ENCODE measurements at places on chromosomes 11 and 22.

DNA sequence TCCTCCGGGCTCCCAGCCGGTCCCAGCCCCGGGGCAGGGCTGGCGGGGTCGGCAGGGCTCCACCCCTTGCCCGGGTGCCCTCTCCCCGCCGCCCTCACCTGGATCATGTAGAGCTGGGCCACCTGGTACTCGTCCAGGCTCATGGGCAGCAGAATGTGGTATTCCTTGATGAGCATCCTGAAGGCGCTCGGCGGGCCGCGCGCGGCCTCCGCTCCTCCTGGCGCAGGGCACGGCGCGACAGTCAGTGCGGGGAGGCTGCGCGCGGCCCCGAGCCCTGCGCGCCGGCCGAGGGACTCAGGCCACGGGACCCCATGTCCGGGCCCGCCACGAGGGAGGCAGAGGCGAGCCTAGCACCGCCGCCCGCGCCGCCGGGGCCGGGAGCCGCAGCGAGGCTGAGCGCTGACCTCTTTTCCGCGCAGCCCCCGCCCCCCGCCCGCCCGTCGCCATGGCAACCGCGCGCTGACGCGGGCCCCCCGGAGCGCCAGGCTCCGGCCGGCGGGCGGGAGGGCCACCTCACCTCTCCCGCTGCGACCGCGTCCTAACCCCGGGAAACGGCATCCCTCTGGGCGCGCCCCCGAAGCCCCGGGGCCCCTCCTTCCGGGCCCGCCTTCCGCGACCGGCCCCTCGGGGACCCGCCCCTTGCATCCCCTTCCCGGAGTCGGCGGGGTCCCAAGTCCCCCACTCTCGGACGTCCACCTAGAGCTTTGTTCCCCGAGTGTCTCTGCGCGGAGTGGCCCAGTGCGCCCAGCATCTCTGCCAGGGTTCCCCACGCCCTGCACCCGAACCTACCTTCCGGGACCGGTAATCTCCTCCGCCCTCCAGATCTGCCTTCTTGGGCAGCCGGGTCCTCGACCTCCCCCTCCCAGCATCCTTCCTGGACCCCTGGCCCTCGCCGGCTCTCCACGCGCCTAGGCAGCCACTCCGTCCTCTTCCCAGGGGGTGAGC, 886 bp downstream of the PITPNM1 start:
- peak; percentile 13 for DNase-seq

- DNase-seq: no peak
Measured at GRCh38 chr22:25388866-25389540, 169.6 kb downstream of the CRYBB2 start.

DNA sequence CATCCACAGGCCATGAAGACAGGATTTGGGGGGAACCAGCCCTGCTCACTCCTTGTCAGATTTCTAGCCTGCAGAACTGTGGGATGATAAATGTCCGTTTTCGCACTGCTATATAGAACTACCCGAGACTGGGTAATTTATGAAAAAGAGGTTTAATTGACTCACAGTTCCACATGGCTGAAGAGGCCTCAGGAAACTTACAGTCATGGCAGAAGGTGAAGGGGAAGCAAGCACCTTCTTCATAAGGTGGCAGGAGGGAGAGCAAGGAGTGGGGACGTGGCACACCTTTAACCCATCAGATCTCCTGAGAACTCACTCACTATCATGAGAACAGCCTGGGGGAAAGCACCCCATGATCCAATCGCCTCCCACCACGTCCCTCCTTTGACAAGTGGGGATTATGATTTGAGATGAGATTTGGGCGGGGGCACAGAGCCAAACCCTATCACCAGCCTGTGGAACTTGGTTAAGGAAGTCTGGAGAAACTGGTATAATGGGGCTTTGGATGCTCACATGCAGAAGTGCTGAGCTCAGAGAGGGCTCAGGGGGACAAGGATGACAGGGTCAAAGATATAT, 50.7 kb downstream of the MYEOV start:
- DNase-seq: no peak

- no peak for DNase-seq
Measured at GRCh38 chr22:17117890-17118289, 3.3 kb downstream of the TMEM121B start.

DNA sequence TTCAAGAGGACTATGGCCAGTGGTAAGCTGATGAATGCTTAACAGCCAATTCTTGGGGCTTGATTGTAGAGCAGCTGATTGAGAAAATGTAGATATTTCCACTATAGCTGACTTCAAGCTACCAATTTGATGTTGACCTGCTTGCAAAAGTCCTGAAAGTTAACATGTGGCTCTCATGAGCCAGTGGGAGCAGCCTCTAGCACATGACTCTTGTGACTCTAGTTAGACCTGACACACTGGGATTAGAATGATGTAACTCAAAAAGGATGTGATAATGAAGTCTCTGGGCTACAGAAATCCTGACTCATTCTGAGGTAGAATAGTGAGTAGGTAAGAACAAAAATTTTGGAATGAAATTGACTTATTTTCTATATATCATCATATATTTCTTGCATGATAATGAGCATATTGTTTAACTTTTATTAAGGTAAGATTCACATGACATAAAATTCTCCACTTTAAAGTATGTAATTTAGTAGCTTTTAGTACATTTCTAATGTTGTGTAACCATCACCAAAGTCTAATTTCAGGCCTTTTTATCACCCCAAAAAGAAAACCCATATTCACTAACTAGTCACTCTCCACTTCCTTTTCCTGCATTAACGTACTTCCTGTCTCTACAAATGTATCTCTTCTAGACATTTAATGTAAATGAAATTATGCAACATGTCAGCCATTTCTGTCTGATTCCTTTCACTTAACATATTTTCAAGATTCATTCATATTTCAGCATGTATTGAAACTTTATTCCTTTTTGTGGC, 16.1 kb upstream of the OR52H1 start:
- DNase-seq: no peak

DNA sequence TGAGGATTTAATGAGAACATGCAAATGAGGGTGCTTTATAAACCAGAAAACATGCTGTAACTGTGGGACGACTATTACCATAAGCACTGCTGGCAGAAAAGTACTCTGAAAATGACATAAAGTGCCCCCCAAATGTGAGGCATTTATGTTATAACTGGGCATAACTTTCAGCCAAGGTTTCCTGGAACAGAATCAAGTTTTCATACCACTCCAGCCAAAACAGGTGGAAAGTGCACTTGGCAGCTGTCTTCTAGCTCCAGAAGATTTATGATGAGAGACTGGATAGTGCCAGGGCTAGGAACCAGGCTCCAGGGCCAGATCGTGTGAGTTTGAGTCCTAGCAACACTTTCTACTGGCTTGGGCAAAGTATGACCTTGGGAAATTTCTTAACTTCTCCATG, 339.2 kb downstream of the TENM4 start:
- peak; percentile 82 for DNase-seq

GRCh38 chr11:123474994-123475393, 44.9 kb downstream of the GRAMD1B start:
- no peak for DNase-seq

DNA sequence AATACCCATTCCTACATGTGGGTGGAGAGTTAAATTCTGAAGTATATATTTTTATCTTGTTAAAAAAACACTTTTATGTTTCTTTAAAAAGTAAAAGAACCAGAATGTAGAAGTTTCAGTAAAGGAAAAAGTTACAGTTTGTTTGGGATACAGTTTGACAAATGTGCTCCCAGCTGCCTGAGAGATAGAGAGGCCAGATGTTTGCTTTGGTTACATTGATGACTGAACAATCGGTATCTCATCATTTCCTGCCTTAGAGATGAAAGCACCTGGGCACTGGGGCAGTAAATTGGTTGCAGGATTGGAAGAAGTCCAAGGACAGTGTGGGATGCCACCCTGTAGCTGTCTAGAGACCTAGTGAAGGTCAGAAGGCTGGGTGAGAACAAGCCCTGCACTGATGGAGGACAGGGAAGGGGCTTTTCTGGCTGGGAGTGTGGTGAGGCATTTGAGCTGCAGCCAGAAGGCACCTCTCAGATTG, 16.6 kb downstream of the MED15 start:
- no peak for DNase-seq

DNA sequence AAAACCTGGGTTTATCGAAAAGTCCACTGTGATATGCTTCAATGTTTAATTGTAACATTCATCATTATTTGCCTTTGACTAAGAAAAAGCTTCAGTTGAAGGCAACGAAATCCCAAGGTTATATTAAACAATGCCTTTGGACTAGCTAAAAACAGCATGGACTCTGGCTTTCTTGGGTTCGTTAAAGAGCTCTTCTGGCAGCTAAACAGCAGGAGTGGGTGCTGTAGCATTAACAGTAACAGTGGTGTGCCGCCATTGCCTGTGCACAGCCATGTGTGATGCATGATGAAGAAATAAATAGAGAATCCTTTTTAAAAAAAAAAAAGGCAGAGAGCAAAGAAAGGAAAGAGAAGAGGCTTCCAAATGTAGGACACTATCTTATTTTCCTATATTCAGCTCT, 406.6 kb upstream of the FAT3 start:
- DNase-seq: no peak
